ENCODE measurements at places on chromosomes 5 and 9. TPM values are rescaled to one million over a fixed set of nuclear protein-coding genes. Genes with fewer than 3 reads are reported as not detected.

DNA sequence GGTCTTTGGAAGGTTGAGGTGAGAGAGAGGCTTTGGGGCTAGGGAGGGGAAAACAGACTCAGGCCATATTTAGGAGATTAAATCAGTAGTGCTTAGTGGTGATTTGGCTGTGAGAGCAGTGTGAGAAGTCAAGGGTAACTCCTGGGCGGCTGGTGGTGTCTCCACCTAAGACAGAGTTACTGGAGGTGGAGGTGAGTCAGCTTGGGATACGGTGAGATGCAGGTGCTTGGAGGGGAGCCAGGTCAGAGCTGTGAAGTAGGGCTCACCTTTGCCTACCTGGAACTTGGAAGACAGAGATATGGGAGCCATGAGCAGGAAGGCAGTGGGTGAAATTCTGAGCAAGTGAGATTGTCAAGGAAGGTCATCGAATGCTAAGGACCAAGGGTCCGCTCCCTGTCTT lies 24.5 kb downstream of the RGS3 start:
- peak; percentile 1 for DNase-seq

- DNase-seq = peak; percentile 90
Observed at GRCh38 chr5:51383131-51384121, at the start of gene ISL1. Gene ISL1, plus strand, starts transcription at chr5:51383448. Its CDS starts 224 bp downstream, at chr5:51383672.

DNA sequence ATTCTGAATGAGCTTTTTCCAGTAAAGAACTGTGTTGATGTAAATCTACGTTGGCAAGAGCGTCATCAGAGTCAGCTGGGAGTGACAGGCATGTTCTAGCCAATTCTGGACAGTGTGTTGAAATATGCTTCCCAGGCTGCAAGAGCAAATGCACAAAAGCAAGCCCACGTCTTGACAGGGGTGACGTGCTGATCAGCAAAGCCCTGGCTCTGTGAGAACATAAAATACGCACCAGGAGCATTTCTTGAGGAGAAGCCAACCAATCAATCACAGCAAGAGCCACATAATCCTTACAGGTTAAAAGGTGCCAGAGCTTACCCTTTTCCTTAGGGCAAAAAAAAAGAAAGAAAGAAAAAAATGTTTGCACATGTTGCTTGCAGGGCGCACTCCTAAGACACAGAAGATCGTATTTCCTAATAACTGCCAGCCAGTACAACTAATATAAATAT lies 148.1 kb downstream of the PDE4D start:
- no peak for DNase-seq

DNA sequence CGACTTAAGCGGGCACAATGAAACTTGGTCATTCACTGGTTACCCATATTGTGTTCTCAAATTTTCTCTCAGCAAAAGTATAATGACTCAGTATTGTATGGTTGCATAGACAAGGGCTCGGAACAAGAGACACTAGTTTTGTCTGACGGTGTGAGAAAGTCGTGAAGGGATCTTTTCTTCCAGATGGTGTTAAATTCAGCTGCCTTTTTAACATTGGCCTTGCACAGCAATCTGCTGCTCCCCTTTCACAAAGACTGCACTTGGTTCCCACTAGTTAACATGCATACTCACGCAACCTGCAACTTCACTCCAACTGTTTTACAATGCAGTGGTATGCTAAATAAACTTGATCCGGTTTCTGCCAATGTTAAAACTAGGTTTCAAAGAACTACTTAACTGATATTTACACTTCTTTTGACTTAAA lies 219.2 kb downstream of the MEF2C start:
- no peak for DNase-seq

GRCh38 chr5:50889790-50890189 lies 223.4 kb downstream of the PARP8 start:
- no peak for DNase-seq

DNA sequence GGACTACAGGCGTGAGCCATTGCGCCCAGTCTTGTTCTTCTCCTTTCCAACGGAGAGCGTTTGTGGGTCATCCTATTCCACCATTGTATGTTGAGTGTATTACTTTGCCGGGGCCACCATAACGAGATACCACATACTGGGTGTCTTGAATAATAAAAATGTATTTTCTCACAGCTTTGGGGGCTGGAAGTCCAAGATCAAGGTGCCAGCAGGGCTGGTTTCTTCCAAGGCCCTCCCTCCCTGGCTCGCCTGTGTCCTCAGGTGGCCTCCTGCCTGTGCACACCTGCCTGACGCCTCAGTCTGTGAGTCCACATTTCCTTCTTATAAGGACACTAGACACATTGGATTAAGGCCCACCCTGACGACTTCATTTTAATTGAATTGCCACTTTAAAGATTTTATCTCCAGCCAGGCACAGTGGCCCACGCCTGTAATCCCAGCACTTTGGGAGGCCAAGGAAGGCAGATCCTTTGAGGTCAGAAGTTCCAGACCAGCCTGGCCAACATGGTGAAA lies 175.1 kb downstream of the C9orf50 start:
- no peak for DNase-seq

GRCh38 chr5:136666970-136667620 lies 301.8 kb upstream of the TRPC7 start:
- no peak for DNase-seq

DNA sequence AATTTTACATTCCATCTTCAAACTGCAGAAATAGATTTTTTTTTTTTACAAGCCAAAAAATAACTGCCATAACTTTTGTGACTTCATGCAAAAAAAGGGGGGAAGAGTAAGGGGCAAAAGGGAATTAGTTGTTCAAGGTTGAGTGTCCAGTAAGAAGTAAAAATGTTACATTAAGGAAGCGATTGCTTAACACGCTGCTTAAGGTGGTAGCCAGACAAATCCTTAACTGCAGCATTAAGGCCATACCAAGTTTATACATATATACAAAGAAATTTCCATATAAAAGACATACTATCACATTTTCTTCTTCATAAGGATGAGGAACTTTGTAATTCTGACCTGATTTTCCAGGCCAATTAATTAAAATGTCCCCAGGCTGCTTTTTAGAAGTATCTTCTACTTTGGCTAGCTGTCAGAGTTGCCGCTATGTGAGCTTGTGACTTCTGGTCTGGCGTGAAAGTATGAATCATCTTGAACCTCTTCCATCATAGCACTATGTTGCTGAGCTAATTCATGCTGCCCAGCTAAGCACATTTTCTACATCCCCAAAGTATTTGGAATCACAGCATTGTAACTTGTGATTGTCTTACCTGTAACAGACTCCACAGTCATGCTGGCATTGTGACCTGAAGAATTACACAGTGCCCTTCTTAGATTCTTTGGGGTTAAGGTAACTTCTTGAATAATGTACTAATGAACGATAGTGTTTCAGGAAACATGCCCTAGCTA lies 40.0 kb downstream of the G3BP1 start:
- DNase-seq = no peak

GRCh38 chr9:128372784-128373183 lies 1.6 kb downstream of the URM1 start:
- DNase-seq = no peak

GRCh38 chr5:113678924-113679575 lies 165.6 kb downstream of the YTHDC2 start:
- no peak for DNase-seq

GRCh38 chr5:150227606-150228273 lies 37.9 kb downstream of the SLC6A7 start:
- no peak for DNase-seq

The NR5A1 gene
- total RNA-seq = not detected

The DAP gene
- 133 TPM for total RNA-seq

The CDX1 gene
- not detected for total RNA-seq

The FOXD1 gene
- total RNA-seq = 5.9 TPM

The STARD4 gene
- total RNA-seq = 12.6 TPM

The NRARP gene
- 4.7 TPM for total RNA-seq

The PCDHB5 gene
- 7.5 TPM for total RNA-seq

The SMIM33 gene
- 0.13 TPM for total RNA-seq

All from kidney (tissue), 22 donors.